ENCODE measurements at places on chromosomes 6 and 20.
A peak's percentile ranks its signal among the peaks of the same experiment; 100 is the strongest.

- DNase-seq = no peak
These were observed 240.8 kb upstream of the KCNQ5 start for GRCh38 chr6:72381076-72381475.

DNA sequence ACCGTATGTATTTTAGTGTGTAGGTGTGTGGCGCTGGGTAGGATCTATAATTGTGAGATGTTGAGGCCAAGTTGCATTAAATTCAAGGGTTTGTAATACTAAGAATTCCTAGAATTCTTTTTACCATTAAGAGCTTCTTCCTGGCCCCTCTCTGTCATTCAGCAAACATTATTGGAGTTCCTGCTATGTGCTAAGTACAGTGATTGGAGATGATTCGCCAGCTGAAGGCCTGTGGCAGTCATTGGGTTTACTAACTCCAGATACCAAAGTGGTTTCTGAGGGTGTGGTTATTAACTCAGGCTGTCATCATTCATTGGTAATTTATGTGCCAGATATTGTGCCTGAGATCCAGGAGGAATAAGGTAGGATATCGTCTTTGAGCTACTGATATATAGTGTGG lies 167.1 kb downstream of the LAMA2 start:
- DNase-seq = no peak

DNA sequence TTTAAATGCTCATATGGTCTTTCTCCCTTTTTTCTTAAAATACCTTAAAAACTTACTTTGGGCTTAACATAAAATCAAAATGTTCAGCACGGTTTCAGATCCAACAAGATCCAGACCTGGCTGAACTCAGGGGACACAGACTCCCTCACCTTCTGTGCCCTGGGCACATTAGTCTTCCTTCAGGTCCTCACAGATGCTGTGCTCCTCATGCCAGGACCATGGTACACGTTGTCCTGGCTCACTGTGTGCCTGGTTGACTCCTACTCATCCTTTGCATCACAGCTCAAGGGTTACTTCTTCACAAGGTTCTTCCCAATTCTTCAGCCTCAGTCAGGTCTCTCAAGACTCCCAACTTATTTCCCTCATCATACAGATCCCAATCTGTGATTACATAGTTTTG lies 73.6 kb upstream of the TCF21 start:
- no peak for DNase-seq

- peak; percentile 82 for DNase-seq
These were observed 2.1 kb upstream of the TRERF1 start for GRCh38 chr6:42453654-42454427.

GRCh38 chr20:36472637-36473090 lies 68.7 kb upstream of the MYL9 start:
- no peak for DNase-seq

Data from suprapubic skin (tissue), 4 donors.